ENCODE measurements at places on chromosomes 7 and 10. TPM values are rescaled to one million over a fixed set of nuclear protein-coding genes. Genes with fewer than 3 reads are reported as not detected.

Gene GIMAP5
- not detected for total RNA-seq

Gene NKX6-2
- total RNA-seq = not detected

Gene PRPF18
- total RNA-seq = 21.7 TPM

Gene GNGT1
- not detected for total RNA-seq

Gene LLCFC1
- not detected for total RNA-seq

Gene AEBP1
- 31.1 TPM for total RNA-seq

Gene ERLIN1
- 33.0 TPM for total RNA-seq

Gene LRRD1
- 0.17 TPM for total RNA-seq

Gene SDK1
- 4.9 TPM for total RNA-seq

Gene ACSM6
- not detected for total RNA-seq

Measured in bronchus fibroblast of lung (primary cell).